LoVo (cell line): ENCODE measurements at places on chromosomes 3 and 15.

GRCh38 chr3:47865192-47865591, 62.3 kb downstream of the DHX30 start:
- DNase-seq = no peak

- DNase-seq = no peak
Measured at GRCh38 chr3:152505926-152506325, 237.2 kb downstream of the MBNL1 start.

DNA sequence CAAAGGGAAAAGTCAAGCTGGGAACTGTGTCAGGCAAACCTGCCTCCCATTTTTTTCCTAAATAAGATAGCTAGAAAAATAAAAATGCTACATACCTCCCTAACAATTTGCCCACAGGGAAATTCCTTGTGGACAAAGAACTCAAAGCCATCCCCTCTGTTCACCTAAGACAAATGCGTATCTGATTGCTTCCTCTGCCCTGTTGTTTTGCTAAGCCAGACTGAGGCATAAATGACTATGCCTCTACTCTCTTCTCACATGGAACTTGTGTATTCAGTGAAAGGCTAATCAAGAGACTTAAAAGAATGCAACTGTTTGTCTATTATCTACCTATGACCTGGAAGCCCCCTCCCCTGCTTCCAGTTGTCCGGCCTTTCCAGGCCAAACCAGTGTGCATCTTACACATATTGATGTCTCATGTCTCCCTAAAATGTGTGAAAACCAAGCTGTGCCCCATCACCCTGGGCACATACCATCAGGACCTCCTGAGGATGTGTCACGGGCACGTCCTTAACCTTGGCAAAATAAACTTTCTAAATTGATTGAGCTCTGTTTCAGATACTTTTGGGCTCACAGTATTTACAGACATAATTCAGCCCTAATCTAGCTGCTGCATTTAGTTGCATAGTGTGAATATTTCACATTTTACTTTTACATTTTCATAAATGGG, 15.8 kb downstream of the CHD2 start:
- DNase-seq = no peak

DNA sequence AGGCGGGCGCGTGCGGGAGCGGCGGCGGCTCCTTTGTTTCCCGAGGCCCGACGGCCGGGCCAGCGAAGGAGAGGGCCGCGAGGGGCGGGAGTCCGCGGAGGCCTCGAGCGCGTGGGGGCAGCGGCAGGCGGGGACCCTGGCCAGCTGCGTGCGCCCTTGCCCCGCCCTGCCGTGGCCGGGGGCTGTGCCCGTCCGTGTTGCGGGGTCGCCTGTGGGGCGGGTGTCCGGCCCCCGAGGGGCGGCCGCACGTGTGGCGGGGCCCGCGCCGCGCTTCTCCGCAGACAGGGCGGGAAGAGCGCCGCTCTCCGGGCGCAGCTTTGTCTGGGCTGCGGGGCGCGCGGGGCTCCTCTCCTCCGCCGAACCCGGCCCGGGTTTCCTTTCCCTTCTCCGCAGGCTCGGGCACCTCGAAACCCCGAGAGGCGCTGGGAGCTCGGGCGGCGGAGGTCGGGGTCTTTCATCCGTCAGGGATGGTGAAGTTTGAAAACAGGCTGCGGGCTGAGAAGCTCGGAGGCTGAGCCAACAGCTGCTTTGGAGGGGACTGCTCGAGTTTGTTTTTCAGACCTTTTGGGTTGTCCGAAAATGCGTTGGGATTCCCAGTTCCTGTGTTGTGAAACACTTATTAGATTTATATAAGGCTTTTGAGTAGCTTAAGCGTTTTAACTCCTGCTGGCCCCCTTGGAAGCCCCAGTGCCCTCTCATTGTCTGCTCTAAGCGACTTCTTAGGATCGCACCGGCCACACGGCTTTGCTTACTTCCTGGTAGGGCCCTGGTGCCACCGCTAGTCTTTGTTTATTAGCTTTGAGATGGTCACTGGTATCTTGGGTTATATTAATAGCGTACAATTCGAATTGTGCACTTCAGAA, 817 bp downstream of the USP3 start:
- peak; percentile 75 for DNase-seq

DNA sequence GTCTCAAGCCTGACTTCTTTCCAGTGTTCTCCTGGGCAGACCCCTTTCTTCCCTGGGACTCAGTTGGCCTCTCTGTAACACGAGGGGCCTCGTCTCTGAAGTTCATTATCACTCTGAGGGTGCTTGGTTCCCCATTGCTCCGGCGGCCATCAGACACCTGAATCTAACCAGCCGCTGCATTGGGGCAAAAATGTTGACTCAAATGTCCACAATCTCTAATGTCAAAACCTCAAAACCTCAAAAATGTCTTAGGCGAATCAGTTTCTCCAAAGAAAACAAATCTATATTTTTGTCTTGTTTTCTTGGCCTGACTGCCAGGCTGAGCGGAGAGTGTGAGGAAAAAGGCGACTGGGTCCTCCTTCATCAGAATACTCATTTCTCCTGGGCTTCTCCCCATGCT, 220.7 kb downstream of the VPS13C start:
- no peak for DNase-seq

- no peak for DNase-seq
Measured at GRCh38 chr3:151460774-151461450, at the start of gene IGSF10. TSS of gene IGSF10 (minus strand) at chr3:151461061. CDS start at chr3:151458709, 2,352 bp downstream.

- DNase-seq = no peak
Measured at GRCh38 chr15:40302288-40302886, 5.3 kb downstream of the PLCB2 start.

GRCh38 chr3:79167651-79168416, 600.0 kb downstream of the ROBO1 start:
- DNase-seq = no peak

DNA sequence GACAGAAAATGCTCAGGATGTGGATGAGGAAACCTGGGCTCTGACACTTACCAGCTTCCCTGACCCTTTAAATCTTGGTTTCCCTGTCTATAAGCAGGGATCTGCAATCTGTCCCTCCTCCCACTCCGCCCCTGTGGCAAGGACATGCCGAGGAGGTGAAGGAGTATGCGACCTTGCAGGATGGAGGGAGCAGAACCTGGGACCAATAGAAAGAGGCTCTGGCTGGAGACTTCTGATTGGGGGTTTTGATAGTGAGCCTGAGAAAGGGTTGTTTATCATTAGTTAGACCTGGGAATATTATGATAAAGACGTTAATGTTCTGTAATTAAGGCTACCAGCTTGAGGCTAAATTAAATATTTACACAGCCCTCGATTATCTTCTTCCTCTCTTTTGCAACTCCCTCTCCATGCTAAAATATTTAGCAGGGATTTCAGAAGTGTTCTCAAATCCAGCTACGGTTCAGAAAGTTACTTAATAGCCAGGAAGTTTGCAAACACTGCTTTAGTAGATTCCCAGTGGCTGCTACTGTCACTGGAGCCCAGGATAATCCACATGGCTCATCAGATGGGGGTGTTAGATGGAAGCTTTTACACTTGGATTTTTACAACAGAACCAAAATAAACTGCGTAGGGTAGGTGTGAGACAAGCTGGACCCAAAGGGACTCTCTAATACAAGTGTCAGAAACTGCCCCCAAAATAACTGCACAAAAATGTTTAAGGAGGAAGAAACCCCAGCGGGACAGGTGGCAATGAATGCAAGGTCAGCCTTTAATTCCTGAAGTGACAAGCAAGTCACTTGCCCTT, 9.2 kb upstream of the PAQR5 start:
- DNase-seq = no peak

DNA sequence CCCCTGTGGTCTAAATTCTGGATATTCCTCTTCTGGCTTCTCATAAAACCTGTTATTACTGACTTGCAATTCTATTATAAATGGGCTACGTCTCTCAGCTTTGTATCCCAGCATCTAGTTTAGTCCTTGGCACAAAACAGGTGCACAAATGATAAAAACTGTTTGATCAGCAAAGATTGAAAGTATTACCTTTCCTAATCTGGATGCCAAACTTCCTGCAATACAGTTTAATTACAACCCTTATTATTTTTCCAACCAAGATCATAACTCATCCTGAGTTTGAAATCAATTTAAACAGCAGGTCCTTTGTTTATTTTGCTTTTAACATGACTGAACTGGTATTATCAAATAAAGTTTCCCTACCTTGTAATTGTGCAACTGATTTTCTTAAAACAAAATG, 132.6 kb downstream of the ATP1B3 start:
- DNase-seq = no peak

DNA sequence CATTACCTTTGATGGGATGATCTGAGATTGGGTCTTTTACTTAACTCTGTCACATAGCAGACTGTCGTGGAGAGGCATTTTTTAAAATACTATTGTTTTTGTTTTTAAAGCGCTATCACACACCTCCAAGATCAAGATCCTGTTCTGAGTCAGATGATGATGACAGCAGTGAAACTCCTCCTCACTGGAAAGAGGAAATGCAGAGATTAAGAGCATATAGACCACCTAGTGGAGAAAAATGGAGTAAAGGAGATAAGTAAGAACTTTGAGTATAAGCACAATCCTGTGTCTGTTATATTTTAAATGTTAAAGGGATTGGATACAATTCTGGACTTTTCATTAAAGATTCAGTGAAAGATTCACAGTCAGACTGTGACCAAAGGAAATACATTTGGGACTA, 18.4 kb upstream of the ZBTB47 start:
- DNase-seq = no peak

GRCh38 chr3:49805897-49806701, 3.0 kb downstream of the INKA1 start:
- no peak for DNase-seq

DNA sequence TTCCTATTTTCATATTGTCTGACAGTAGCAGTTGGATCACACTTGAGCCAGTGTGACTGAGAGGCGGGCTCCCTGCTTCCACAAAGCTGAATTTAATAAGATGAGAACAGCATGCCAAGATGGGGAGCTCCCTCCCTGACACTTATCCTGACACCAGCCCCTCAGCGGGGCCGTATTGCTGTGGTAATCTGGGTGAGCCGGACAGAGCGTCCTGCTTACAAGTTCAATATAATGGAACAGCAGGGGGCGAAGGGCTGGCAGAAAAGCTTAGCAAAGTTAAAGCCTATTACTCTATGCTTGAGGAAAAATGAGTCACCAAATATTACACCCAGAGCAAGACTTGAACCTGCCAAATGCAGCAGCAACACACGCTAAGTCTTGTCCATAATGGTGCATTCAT, 163.8 kb upstream of the CMC1 start:
- no peak for DNase-seq
